Naive thymus-derived CD4-positive, alpha-beta T cell (primary cell): ENCODE measurements at places on chromosomes 4 and X. TPM values are rescaled to one million over a fixed set of nuclear protein-coding genes. Genes with fewer than 3 reads are reported as not detected.

DNA sequence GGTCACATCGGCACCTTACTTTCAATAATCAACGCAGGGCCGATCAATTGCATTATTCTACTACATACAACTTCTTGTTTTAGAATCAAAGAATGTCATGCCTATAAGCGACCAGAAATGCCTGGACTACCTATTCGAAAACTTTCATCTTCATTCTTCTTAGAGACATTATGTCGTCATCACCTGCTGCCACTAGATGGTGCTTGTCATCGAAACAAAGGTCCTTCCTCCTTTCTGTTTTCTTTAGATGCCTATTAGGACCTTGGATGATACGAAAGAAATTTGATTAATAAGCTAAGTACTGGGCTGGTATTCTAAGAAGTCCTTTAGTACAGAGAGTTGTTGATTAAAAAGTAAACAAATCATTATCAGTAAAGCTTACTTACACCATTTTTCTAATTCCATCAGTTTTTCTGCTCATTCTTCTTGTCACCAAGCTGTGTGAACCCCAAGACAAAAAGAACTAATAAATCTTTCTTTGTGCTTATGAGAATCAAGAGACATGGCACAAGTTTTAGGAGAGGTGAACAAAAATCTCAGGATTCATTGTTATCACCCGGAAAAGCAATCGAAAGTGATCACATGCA is 154.5 kb upstream of the SLC4A4 start:
- DNase-seq = peak; percentile 38
- H3K36me3 ChIP-seq = no peaks in the 10 kb centered on the region
- no peak overlapping the region for H3K27ac ChIP-seq
- peaks cover 4% of the 10 kb centered on the region for H3K4me1 ChIP-seq
- no peak overlapping the region for H3K4me3 ChIP-seq
- H3K27me3 ChIP-seq = no peaks in the 10 kb centered on the region

DNA sequence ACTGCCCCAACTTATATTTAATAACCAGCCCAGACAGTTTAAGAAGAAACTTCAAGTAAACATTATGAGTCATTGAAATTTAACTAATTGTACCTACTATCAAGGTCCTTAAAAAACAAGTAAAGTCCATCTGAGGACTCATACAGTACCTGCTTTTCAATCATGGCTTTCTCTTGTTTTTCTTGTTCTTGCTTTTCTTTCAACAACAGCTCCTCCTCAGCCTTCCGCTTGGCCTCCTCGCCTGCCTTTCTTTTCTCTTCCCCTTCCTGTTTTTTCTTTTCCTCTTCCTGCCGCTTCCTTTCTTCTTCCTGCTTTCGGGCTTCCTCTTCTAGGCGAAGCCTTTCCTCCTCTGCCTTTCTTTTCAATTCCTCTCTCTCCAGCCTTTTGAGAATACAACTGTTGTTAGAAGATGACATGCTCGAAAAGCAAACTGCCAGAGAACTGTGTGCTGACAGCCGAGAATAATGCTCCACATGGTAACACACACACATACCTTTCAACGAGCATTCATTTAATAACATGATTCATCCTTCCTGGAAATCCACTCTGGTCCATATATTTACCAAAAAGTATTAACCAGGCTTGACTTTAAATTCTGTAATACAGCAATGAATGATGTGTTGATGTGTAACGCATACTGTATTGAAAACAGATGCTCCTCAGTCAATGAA is 25.2 kb upstream of the BCLAF3 start:
- no peaks in the 10 kb centered on the region for H3K27me3 ChIP-seq
- H3K36me3 ChIP-seq = no peaks in the 10 kb centered on the region
- H3K4me3 ChIP-seq = no peak overlapping the region
- no peak for DNase-seq
- no peak overlapping the region for H3K27ac ChIP-seq

GRCh38 chr4:57194068-57194611 is 84.0 kb upstream of the IGFBP7 start:
- H3K27me3 ChIP-seq = no peaks in the 10 kb centered on the region
- DNase-seq = no peak
- H3K4me1 ChIP-seq = no peaks in the 10 kb centered on the region
- H3K27ac ChIP-seq = no peak overlapping the region

DNA sequence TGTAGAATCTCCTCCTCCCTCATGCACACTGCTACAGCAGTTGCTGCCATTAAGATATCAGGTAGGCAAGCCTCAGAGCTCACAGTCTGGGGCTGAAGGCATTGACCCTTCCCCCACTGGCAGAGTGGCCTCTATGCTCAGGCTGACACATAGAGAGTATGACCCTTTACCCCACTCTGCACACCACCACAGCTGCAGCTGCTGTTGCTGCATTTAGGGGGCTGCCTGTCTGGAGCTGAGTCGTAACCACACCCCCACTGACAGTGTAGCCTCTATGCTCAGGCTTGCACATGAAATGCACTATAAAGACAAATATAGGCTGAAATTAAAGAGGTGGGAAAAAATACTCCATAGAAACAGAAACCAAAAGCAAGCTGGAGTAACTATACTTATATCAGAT is 289.3 kb upstream of the PABPC4L start:
- no peak for DNase-seq
- no peak overlapping the region for H3K4me3 ChIP-seq
- H3K27ac ChIP-seq = no peak overlapping the region
- no peaks in the 10 kb centered on the region for H3K27me3 ChIP-seq

DNA sequence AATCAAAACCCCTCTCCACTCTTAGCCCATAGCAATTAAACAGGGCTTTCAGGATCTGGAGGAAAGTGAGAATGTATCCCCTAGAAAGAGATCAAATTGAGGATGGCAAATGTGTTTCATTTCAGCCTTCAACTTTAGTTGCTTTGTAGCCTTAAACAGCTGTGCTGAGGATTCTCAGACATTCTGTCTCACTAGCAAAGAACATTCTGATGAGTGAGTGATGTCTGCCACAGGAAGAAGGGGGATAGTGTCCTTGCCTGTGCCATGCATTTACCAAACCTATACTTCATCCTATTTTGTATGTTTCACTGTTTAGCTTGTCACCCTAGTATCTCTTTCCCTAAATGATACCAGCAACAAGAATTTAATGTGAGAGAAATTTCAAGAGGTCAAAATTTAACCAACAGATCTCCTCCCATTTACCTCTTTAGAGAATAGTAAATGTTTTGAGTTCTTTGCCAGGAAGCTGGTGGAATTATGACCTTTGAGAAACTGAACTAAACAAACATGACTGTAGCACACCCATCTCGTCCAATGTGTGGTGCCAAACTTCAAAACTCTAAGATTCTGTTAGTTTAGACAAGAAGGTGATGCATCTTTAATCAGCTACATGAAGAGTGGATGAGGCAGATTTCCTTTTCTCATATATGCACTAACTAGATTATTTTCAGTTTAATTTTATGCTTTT is 165.6 kb downstream of the PALLD start:
- no peak for DNase-seq
- H3K4me3 ChIP-seq = no peak overlapping the region
- H3K4me1 ChIP-seq = no peaks in the 10 kb centered on the region
- H3K36me3 ChIP-seq = no peaks in the 10 kb centered on the region
- H3K27ac ChIP-seq = no peak overlapping the region

- no peaks in the 10 kb centered on the region for H3K4me1 ChIP-seq
- no peaks in the 10 kb centered on the region for H3K36me3 ChIP-seq
- DNase-seq = no peak
- no peaks in the 10 kb centered on the region for H3K27me3 ChIP-seq
- H3K4me3 ChIP-seq = no peak overlapping the region
Measured at GRCh38 chr4:165806613-165807012, 66.4 kb upstream of the TLL1 start.

GRCh38 chrX:9403374-9403773 is 61.5 kb upstream of the TBL1X start:
- no peaks in the 10 kb centered on the region for H3K4me1 ChIP-seq
- H3K36me3 ChIP-seq = no peaks in the 10 kb centered on the region
- no peaks in the 10 kb centered on the region for H3K27me3 ChIP-seq
- DNase-seq = no peak
- H3K27ac ChIP-seq = no peak overlapping the region

GRCh38 chrX:44483965-44484606 is 58.6 kb downstream of the FUNDC1 start:
- no peak for DNase-seq
- H3K4me1 ChIP-seq = no peaks in the 10 kb centered on the region
- H3K27ac ChIP-seq = no peak overlapping the region
- no peaks in the 10 kb centered on the region for H3K36me3 ChIP-seq

DNA sequence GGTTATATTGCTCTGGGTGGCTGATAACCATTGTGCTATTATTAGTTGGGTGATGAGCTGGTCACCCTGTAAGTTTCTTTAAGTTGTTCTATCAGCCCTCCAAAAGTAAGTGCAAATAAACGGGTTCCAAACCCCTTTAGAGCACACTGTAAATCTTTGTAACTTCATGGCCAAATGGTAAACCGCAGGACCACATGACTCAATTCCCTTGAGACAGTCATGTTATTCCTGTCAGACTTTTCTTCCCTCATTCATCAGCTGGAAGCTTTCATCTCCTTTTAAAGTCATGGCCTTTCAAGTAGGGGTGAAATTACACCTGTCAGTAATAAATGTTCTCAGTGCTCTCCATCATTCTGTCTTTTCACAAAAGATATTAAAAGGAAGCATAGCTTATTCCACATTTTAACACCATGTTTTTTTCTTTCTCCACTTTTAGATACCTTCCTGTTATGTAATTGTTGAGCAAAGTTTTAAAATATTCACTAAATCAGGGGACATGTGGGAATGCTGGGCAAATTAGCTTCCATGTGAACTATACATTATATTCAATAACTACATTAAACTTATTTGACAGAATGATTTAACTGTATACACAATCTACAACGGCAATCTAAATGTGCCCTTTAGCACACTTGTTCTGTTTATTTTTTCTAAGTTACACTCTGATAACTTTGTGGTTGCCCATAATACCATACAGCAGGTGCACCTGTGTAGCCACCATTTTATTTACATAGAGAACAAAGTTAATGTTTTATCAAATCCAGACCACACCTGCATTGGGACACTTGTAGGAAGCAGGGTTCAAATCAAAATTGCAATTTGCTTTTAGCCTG is 275.5 kb downstream of the CFAP299 start:
- H3K36me3 ChIP-seq = no peaks in the 10 kb centered on the region
- H3K4me3 ChIP-seq = no peak overlapping the region
- H3K27ac ChIP-seq = no peak overlapping the region
- H3K27me3 ChIP-seq = no peaks in the 10 kb centered on the region
- DNase-seq = no peak
- no peaks in the 10 kb centered on the region for H3K4me1 ChIP-seq

- no peaks in the 10 kb centered on the region for H3K36me3 ChIP-seq
- DNase-seq = no peak
- H3K27me3 ChIP-seq = no peaks in the 10 kb centered on the region
- H3K4me1 ChIP-seq = no peaks in the 10 kb centered on the region
- H3K27ac ChIP-seq = no peak overlapping the region
Measured at GRCh38 chr4:157045507-157046127, 30.3 kb upstream of the GLRB start.

DNA sequence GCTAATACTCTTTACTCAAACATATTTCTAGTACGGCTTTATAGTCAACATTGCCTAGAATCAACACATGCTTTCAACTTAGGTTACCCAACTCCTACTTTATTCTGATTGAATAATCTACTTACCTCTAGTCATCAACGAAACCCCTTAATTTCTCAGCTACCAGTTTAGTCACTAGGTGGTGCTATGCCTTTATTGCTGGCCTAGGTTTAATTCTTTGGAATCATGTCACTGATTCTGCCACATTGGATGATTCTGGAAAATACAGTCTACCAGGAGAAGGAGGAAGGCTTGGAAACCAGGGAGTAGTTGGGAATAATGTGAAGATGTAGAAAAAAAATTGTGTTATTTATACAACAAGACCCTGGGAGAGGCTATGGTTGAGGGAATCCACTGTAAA is 167.7 kb downstream of the DCAF12L2 start:
- no peak overlapping the region for H3K4me3 ChIP-seq
- no peak overlapping the region for H3K27ac ChIP-seq
- DNase-seq = no peak
- no peaks in the 10 kb centered on the region for H3K36me3 ChIP-seq
- H3K27me3 ChIP-seq = no peaks in the 10 kb centered on the region

GRCh38 chr4:175758050-175759024 is 53.7 kb downstream of the GPM6A start:
- no peak overlapping the region for H3K27ac ChIP-seq
- H3K27me3 ChIP-seq = no peaks in the 10 kb centered on the region

DNA sequence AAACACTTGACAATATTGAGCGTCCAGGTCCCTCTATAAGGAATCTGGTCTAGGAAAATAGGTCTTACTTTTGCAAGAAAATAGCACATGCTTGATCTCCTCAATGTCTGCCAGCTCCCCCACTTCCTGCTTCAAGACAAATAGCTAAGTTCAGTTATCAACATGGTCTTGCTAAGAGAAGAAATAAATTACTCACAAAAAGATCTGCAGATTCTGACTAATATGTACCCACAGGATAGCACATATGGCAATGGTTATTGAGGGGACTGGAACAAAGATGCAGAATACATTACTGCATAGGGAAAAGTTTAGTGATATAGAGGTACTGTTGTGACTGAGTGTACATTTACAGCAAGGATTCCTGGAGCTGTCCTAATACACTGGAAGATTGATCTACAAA is 457.5 kb upstream of the GRID2 start:
- no peaks in the 10 kb centered on the region for H3K27me3 ChIP-seq
- H3K27ac ChIP-seq = no peak overlapping the region
- no peaks in the 10 kb centered on the region for H3K36me3 ChIP-seq
- no peak for DNase-seq

DNA sequence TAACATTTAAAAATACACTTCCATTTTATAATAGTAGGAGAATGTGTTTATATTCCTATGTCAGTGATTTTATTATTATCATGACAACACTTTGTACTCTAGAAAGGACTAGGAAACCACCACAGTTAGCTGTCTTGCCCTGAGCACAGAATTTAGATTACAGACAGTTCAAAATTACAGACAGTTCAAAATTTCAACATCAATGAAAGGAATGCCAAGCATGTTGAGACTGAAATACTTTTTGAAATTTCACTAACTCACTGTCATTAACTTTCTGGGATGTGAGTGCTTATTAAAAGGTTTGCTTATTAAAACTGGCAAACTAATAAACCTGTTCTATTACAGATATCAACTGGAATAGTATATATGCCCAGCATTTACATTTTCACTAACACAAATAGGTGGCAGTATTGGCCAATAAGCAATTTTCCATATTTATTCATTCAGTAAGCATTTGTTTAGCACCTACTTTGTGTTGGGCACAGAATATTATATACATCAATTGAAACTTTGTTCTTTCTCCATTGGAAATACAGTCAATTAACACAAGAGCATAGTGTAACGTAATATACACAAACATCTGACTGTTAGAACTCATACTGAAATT is 179.4 kb downstream of the FBXW7 start:
- DNase-seq = no peak
- no peaks in the 10 kb centered on the region for H3K36me3 ChIP-seq
- H3K27me3 ChIP-seq = no peaks in the 10 kb centered on the region
- H3K27ac ChIP-seq = no peak overlapping the region
- no peaks in the 10 kb centered on the region for H3K4me1 ChIP-seq

GRCh38 chr4:189374176-189374575 is 566.5 kb upstream of the FRG1 start:
- no peak overlapping the region for H3K4me3 ChIP-seq
- no peak overlapping the region for H3K27ac ChIP-seq
- no peaks in the 10 kb centered on the region for H3K36me3 ChIP-seq

The CFI gene
- not detected for polyA plus RNA-seq

The FAM47C gene
- polyA plus RNA-seq = not detected

The RS1 gene
- polyA plus RNA-seq = not detected

The MAGEA12 gene
- not detected for polyA plus RNA-seq

The SLC10A6 gene
- not detected for polyA plus RNA-seq

The HS3ST1 gene
- not detected for polyA plus RNA-seq

The MAGEA9B gene
- not detected for polyA plus RNA-seq

The CITED1 gene
- not detected for polyA plus RNA-seq

The TEC gene
- polyA plus RNA-seq = 0.91 TPM

The CYBB gene
- polyA plus RNA-seq = 0.33 TPM

The MAGEC1 gene
- polyA plus RNA-seq = not detected

The MMRN1 gene
- 0.73 TPM for polyA plus RNA-seq

The LIN54 gene
- 16.6 TPM for polyA plus RNA-seq
